Suppressor macrophage treated with lipopolysaccharide for 4 hours (primary cell): ENCODE measurements at places on chromosomes 16 and 17.

DNA sequence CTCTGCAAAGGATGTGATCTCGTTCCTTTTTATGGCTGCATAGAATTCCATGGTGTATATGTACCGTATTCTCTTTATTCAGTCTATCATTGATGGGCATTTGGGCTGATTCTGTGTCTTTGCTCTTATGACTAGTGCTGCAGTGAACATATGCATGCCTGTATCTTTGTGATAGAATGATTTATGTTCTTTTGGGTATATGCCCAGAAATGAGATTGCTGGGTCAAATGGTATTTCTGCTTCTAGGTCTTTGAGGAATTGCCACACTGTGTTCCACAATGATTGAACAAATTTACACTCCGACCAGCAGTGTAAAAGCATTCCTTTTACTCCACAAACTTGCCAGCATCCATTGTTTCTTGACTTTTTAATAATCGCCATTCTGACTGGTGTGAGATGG, 60.2 kb upstream of the ADORA2B start:
- no peak for DNase-seq

GRCh38 chr17:18324140-18325050, 9.3 kb downstream of the SMCR8 start:
- no peak for DNase-seq

GRCh38 chr16:12531937-12532336, 271.8 kb downstream of the CPPED1 start:
- DNase-seq = peak; percentile 75

DNA sequence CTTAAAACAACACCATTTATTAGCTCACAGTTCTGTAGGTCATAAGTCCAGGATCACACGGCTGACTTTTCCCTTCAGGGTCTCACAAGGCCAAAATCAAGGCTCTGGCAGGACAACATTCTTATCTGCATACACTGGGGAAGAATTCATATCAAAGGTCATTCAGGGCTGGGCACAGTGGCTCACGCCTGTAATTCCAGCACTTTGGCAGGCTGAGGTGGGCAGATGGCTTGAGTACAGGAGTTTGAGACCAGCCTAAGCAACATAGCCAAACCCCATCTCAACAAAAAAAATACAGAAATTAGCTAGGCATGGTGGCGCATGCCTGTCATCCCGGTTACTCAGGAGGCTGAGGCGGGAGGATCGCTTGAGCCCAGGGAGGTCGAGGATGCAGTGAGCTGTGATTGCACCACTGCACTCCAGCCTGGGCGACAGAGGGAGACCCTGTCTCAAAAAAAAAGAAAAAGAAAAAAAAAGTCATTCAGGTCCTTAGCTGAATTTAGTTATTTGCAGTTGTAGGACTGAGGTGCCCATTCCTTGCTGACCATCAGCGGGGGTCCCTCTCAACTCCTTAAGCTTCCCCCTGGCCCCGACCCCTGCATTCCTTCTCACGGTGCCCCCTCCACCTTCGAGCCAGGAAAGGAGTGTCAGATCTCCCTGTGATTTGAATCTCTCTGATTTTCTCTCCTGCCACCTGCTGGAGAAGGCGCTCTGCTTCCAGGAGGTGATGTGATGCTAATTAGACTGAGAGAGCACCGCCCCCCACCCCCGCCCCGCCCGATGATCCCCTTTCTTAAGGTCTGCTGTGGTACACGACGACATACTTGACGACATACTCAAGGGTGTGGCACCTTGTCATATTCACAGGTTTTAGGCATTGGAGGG, 91.8 kb upstream of the CLEC18A start:
- no peak for DNase-seq

GRCh38 chr16:50517450-50518252, 30.5 kb upstream of the NKD1 start:
- no peak for DNase-seq

DNA sequence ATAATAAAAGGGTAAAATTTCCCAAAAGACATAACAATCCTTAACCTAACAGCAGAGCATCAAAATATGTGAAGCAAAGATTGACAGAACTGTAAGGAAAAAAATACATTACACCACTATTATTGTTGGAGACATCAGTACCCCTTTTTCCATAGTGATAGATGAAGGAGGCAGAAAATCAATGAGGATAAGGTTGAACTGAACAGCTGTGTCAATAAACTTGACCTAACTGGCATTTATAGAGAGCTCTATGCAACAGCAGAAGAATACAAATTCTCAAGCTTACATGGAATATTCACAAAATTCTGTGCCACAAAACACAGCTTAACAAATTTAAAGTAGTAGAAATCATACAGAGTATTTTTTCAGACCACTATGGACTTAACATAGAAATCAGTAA, 195.0 kb upstream of the ELAC2 start:
- no peak for DNase-seq

DNA sequence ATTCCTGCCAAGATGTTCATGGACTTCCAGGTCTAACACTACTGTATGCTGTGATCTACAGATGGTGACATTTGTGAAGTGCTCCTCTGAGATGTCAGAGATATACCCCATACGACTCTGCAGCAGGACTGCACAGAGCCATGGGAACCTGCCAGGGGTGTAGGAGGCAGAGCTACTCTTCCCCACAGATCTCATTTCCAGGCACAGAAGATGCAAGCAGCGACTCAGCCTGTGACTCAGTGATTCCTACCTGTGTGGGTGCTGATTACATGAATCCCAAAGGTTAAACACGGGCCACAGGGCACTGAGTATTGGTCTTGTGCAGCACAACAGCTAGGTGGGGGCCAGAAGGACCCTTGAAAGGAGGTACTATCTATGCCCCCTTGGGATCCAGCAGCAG, 137.0 kb upstream of the SOX9 start:
- DNase-seq = no peak

- DNase-seq = no peak
These were observed 412.6 kb downstream of the RBFOX1 start for GRCh38 chr16:7745276-7745675.

DNA sequence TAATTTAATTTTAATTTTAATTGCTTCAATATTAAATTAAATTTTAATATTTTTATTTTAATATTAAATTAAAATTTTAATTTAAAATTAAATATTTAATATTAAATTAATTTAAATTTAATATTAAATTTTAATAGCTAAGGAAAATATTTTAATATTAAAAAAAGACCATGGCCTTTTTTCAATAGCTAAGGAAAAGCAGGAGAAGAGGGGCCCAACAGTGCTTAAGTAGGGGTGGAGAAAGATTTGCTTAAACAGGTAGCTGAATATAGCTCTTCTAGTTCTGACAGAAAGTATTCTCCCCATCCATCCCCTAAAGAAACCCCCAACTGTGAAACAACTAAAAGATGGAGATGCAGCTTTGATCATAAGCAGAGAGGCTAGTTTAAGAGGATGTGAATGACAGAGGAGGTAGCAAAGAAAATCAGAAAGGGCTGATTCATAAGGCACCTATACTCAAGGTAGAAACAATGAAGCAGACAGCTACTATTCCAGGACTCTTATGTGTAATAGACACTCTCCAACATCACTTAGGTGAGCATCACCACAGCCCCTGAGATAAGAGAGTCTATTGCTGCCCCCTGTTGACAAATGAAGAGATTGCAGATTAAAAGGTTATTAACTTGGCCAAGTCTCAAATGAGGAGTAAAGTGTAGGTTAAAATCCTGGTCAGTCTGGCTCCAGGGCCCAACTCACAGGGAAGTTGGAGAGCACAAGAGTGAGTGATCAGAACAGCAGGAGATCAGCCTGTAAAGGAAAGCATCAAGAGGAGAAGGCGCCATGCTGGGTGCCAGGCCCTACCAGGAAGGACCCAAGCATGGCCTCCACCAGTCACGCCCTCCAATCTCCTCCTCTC, 7.8 kb upstream of the RNASEK start:
- DNase-seq = peak; percentile 83

DNA sequence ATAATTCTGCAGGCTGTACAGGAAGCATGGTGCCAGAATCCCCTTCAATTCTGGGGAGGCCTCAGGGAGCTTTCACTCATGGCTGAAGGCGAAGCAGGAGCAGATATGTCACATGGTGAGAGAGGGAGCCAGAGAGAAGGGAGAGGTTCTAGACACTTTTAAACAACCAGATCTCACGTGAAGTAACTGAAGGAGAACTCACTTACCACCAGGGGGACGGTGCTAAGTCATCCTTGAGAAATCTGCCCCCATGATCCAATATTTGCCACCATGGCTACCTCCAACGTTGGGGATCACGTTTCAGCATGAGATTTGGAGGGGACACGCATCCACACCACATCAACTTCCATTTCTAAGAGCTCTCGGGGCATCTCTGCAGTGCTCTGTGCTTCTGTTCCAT, 37.4 kb upstream of the GNA13 start:
- no peak for DNase-seq

- peak; percentile 27 for DNase-seq
These were observed 60.7 kb downstream of the OR1D5 start for GRCh38 chr17:3002538-3003295.
